HFFc6 (cell line): ENCODE measurements at places on chromosomes 4 and X. TPM values are rescaled to one million over a fixed set of nuclear protein-coding genes. Genes with fewer than 3 reads are reported as not detected.

- no peak for DNase-seq
These were observed at the start of the genes DHRSX and ZBED1 for GRCh38 chrX:2500803-2501558. DHRSX (minus strand) TSS chrX:2500976; CDS start chrX:2500925, 51 bp downstream. ZBED1 (minus strand) TSS chrX:2500976; CDS start chrX:2490719, 10,257 bp downstream.

The PITX2 gene
- 18.2 to 25.6 TPM (median 19.1 TPM) in 3 replicates for total RNA-seq

The SPANXB1 gene
- total RNA-seq: 7.9 TPM in 1 of 3 replicates, not detected in the others

The EIF1AX gene
- total RNA-seq: 125 and 130 TPM in 2 replicates

DNA sequence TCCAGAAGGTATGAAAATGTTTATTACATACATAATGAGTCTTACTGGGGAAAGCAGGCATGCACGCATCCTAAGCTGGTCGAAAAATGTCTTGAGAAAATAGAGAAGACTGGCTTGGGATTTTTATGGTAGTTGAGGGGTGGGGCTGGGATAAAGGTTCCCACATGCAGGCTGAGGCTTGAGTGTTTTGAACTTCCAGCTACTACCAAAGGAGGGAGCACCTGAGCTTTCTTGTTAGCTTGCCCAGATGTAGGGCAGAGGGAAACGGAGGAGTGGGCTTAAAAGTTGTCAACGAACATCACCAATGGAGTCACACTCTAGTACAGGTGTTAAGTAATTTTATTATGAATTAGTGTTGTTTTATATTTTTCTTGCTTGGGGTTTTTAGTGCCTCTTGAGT lies 39.6 kb upstream of the SRPX start:
- DNase-seq: no peak
